Caco-2 (cell line): ENCODE measurements at places on chromosomes 4 and X. TPM values are rescaled to one million over a fixed set of nuclear protein-coding genes. Genes with fewer than 3 reads are reported as not detected.

The HSPA4L gene
- 3.3 and 3.6 TPM in 2 replicates for total RNA-seq

The GLOD5 gene
- not detected in 2 replicates for total RNA-seq

The SLC9B1 gene
- 1.7 TPM in 1 of 2 replicates, not detected in the other for total RNA-seq

The JCHAIN gene
- not detected in 2 replicates for total RNA-seq

The KCND1 gene
- total RNA-seq, result 0.88 and 0.97 TPM in 2 replicates

The CXorf49B gene
- total RNA-seq, result not detected in 2 replicates

The PLS3 gene
- total RNA-seq, result 211 and 213 TPM in 2 replicates

The SFRP2 gene
- not detected in 2 replicates for total RNA-seq

The SULT1E1 gene
- total RNA-seq, result 0.43 and 0.86 TPM in 2 replicates
